ENCODE measurements at places on chromosomes 16 and 17.

DNA sequence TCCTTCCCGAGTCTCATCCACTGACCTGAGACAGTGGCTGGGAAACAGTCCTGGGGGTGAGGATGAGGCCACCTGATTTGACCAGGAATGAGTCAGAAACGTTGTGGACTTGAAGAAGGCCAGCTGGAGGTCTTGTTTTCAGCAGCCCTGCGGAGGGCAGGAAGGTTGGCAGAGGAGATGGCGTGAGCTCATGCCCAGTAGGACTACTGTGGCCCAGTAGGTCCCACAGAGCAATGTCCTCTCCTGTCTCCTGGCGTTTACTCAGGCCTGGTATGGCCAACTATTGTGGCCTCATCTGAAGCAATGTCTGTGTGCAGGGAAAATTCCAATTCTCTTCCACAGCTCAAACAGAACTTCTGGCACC is 84.1 kb upstream of the DNAJA2 start:
- peak; percentile 5 for DNase-seq

GRCh38 chr16:75354170-75354569 is 79.1 kb downstream of the CFDP1 start:
- no peak for DNase-seq

GRCh38 chr17:79933863-79934652 is 94.8 kb upstream of the CBX4 start:
- no peak for DNase-seq

DNA sequence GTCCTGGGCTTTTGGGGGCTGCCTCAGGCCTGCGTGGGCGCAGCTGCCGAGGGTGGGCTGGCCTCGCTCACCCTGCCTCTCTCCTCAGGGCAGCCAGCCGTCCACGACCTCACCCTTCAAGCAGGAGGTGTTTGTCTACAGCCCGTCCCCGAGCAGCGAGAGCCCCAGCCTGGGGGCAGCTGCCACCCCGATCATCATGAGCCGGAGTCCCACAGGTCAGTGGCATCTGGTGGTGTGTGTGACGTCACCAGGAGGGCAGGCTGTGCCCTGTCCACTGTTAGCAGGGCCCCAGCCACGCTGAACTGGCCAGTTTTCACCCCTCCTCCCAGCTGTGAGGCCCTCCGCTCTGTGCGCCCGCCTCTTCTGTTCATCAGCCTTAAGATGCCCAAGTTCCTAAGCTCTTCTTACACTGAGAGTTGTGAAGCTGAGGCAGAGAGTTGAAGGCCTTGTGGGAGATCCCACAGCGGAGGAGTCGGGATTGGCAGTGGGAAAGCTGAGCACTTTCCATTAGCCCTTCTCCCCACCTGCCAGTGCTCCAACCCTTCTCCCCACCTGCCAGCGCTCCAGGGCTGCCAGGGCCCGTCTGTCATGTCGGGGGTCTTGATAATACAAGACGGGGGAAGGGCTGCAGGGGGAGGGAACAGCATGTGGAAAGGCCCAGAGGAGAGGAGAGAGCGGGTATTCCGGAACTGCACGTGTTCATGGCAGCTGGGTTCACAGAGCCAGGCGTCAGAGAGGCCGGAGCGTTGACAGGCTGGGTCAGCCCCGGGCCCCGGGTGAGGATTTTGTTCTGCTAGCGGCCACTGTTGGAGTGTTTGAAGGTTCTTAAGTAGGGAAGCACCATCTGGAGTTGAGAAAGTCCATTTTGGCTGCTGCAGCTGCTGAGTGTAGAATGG is 36.3 kb downstream of the OR1D5 start:
- peak; percentile 12 for DNase-seq

- no peak for DNase-seq
These were observed 3.6 kb downstream of the ZNF267 start for GRCh38 chr16:31876951-31877828.

GRCh38 chr16:84567286-84567962 is 50.5 kb downstream of the COTL1 start:
- no peak for DNase-seq

DNA sequence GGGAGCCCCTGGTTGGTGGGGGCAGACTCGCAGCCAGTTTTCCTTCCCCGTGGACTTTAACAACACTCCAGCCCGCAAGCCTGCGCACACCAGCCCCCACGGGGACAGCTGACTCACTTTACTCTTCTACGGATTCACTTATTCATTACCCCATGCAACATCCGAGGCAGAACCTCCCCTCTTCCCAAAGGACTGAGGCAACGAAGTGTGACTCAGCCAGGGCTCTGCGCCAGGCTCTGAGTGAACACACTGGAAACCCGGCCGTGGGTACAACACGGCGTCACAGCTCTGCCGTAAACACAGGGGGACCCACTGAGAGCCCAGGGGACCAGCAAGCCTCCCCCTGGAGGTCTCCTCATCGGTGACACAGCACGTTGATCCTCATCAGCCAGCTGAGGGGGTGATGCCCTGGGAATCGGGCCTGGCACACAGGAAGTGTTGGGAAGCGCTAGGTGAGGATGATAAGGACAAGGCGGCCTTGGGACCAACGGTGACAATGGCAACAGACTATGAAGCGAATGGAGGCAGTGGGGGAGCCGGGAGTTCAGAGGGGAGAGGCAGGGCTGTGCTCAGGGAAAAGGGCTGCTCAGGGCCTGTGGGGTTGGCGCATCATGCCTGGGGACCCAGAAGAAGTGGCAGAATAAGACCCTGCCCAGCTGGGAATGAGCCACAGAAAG is 14.6 kb downstream of the COTL1 start:
- DNase-seq: peak; percentile 43

- DNase-seq: no peak
These were observed 23.0 kb downstream of the GSPT1 start for GRCh38 chr16:11892761-11893160.

DNA sequence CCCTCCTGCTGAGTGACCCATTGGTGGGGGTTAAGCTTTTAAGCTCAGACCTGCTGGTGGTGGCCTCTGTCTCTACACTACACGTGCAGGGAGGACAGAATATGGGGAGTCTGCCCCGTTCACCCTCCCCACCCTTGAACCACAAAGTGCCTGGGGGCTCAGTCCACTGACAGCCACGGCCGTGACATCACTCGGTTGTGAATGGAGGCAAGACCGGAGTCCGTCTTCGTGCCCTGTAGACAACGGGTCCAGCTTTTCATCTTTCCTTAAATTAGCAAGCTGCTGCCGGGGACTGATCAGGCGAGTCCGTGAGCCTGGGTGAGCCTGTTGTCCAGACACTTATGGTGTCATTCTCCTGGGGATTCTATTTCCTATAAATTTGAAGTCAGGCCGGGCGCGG is 67.4 kb downstream of the CRISPLD2 start:
- DNase-seq: no peak

DNA sequence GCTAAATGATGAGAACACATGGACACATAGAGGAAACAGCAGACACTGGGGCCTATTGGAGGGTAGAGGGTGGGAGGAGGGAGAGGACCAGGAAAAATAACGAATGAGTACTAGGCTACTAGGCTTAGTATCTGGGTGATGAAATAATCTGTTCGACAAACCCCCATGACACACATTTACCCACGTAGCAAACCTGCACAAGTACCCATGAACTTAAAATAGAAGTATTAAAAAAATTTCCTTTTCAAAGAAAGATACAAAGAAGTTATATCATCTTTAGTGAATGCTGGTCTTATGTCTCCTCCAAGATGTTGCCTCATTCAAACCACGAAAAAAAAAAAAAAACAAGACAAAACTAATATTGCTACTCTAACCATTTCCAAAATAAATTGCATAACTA is 31.7 kb downstream of the MBTD1 start:
- no peak for DNase-seq

DNA sequence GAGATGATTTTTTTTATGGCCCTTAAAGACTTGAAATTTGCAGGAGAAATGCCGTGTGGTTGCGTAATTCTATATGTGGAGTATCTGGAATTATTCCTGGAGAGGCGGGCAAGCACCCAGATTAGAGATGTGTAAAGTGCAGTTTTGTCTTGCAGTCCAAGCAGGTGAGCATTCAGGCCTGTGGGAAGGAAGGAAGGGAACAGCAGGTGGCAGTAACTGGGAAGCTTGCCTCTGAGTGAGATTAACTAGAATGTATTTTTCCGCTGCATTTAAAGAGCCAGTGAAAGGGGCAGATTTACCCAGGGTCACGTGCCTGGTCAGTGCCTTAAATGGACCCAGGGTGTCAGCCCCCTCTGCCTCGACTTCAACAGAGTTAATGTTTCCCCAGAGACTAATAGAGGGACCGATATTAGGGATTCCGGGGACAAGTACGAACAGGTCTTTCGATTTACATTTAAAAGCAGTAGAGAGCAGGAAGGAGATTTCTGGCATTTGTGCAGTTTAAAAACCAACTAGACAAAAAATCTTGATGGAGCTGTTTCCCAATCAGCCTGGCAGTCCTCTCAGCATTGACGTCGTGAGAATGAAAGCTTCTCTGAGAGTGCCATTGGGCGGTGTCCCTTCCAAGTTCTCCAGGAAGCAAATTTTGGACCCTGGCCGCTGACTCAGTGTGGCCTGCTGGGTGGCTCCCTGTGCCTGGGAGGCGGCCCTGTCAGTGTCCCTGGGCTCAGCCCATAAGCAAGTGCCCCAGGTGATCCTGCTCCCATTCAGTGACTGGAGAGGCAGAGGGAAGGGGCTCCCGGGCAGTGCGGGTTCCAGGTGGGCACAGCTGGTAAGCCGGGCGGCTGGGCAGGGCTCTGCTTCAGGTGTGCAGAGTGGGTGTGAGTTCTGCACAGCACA is 38.2 kb downstream of the KSR1 start:
- DNase-seq: no peak

DNA sequence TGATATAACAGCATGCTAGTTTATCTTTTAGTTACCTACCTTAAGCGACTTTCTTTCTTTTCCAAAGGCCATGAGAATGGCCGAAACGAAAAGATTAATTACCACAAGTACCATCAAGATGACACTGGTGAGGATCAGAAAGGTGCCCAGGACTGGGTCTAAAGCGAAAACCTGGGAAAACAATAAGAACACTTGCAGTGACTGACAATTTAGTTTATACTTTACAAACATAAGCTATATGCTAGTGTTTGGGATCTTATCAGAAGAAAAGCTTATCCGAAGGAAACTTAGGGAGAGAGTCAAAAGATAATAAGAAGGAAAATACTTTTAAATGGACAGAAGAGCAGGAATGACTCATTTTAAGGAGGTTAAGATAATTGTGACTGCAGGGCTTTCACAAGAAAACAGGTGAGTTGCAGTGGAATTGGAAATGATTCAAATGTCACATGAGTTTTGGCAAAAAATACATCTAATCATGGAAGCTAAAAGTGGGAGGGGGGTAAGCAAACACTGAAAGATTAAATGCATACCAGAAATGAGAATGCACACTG is 34.8 kb downstream of the IST1 start:
- DNase-seq: no peak

- no peak for DNase-seq
These were observed 1047.2 kb downstream of the CDH11 start for GRCh38 chr16:64074706-64075105.

DNA sequence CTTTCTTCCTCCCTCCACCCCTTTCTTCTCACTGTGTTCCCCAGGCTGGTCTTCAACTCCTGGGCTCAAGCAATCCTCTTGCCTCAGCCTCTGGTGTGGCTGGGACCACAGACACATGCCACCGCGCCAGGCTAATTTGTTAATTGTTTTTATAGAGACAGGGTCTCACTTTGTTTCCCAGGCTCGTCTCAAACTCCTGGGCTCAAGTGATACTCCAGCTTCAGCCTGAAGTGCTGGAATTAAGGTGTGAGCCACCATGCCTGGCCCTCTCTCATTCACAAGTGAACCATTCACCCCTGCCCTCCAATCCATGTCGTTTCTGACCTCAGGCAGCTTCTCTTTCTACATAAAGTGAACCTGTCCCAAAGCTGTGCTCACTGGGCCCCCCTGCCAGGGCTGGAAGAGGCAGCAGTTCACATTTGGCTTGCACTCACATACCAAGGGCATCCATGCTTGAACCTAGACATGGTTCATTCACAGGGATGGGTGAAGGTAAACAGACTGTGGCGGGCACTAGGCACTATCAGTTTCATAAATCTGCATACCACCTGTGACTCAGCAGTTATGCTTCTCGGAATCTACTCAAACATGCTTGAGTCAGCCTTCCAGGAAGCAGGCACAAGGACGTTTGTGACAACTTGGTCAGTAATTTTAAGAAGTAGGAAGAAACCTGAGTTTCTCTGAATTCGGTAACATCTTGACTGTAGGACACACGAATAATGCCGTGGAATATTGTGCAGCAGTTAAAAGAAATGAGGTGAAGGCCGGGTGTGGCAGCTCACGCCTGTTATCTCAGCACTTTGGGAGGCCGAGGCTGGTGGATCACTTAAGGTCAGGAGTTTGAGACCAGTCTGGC is 6.0 kb upstream of the RNF213 start:
- DNase-seq: peak; percentile 77

DNA sequence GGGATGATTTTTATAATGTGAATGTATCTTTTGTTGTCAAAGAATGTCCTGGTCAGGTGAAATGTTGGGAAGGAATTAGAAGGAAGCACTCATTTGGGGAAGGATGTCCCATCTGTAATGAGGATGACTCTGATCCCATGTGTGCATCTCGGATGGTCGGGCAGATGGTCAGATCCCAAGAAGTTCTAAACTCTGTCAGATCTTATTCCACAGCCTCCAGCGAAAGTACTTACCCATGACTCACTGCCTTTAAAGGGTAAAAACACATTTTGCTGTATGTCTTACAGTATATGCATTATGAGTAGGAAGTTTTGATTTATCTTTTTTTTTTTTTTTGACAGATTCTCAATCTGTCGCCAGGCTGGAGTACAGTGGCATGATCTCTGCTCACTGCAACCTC is 548 bp upstream of the KRTAP4-11 start:
- no peak for DNase-seq

DNA sequence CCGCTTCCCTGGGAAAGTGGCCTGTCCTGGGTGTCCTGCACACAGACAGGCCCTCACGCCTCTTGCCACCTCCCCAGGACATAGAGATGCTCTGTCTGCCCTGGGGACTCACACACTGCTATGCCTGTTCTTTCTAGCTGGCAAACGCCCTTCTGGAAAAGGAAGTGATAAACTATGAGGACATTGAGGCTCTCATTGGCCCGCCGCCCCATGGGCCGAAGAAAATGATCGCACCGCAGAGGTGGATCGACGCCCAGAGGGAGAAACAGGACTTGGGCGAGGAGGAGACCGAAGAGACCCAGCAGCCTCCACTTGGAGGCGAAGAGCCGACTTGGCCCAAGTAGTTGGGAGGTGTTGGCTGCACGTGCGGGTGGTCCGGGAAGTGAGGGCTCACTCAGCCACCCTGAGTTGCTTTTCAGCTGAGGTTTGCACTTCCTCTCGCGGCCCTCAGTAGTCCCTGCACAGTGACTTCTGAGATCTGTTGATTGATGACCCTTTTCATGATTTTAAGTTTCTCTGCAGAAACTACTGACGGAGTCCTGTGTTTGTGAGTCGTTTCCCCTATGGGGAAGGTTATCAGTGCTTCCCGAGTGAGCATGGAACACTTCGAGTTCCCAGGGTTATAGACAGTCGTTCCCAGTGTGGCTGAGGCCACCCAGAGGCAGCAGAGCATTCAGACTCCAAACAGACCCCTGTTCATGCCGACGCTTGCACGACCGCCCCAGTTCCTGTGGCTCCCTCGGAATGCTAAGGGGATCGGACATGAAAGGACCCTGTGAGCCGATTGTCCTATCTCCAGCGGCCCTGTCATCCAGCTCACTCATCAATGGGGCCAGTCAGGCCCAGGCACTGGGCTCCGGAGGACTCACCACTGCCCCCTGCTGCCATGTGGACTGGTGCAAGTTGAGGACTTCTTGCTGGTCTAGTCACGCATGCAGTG is 3.5 kb upstream of the RPL13 start:
- peak; percentile 91 for DNase-seq

- DNase-seq: peak; percentile 58
These were observed 537 bp upstream of the GJC1 start for GRCh38 chr17:44830359-44831288.
